ENCODE measurements at places on chromosomes 6 and 20. TPM values are rescaled to one million over a fixed set of nuclear protein-coding genes. Genes with fewer than 3 reads are reported as not detected.

- no peak for DNase-seq
Measured at GRCh38 chr6:125507987-125508655, 206.4 kb upstream of the HDDC2 start.

DNA sequence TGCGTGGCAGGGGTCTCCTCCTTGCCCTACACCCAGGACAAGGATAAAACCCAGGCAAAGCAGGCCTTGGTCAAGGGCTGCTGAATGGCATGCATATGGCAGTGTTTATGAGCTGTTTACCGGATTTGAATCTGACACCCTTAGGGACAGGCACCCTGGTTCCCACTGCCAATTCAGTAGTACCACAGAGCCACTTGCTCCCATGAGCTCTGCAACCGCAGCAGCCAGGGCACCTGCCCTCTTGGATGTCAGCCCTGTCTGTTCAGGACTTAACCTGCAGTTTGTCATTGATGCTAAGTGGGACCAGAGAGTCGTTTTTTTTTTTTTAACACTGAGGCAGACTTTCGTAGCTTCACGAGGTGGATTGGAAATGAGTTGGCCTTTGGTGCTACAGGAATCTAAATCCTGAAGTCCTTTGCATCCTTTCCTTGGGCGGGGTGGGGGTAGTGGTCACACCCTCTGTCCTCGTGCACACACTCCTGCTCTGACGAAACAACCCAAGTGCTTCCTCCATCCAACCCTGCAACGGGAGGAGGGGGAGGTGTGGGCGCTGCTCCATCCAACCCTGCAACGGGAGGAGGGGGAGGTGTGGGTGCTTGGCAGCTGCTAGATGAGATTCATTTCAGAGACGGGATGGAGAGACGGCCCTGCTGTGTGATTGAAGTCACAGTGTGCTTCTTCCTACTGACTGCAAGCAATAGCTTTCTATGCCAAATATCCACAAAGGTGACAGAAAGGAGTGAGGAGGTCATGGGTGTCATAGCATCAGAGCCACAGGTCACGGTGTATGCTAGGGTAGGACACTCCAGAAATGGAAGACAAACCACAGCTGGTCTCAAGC, 166.5 kb downstream of the SMOC2 start:
- no peak for DNase-seq

- peak; percentile 77 for DNase-seq
Measured at GRCh38 chr6:129593233-129593564, 116.8 kb downstream of the ARHGAP18 start.

DNA sequence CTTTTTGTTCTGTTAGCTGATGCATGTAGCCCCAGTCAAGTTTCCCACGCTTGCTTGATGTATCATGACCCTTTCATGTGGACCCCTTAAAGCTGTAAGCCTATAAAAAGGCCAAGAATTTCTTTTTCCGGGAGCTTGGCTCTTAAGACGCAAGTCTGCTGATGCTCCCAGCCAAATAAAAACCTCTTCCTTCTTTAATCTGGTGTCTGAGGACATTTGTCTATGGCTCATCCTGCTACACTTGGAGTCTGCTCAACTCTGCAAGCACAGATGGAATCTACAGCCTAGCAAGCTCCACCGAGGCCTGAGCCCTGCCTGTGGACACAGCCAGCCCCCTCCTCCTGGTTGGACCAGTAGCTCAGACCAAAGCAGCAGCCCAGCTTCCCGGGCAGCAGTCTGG, 3.4 kb downstream of the CST2 start:
- DNase-seq, result no peak

Gene DLL1
- total RNA-seq, result under 0.01 TPM

DNA sequence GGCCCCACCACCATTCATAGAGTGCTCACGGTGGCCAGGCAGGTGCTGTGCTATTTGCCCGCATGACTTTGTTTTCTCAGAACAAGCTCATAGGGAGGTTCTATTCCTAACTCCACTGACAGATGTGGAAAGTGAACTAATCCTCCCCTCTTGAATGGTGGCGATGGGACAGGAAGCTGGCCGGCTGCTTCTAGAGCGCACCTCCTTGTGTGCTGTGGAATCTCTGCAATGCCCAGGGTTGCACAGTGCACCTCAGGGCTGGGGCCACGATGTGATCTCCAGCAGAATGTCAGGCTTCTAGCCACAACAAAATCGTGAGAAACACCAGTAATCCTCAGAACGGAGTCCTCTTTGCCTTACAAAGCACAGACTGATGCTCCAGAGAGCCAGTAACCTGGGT, 53.8 kb upstream of the SLC22A23 start:
- DNase-seq, result no peak

- DNase-seq, result no peak
Measured at GRCh38 chr20:49814057-49814694, 1.5 kb downstream of the SLC9A8 start.

DNA sequence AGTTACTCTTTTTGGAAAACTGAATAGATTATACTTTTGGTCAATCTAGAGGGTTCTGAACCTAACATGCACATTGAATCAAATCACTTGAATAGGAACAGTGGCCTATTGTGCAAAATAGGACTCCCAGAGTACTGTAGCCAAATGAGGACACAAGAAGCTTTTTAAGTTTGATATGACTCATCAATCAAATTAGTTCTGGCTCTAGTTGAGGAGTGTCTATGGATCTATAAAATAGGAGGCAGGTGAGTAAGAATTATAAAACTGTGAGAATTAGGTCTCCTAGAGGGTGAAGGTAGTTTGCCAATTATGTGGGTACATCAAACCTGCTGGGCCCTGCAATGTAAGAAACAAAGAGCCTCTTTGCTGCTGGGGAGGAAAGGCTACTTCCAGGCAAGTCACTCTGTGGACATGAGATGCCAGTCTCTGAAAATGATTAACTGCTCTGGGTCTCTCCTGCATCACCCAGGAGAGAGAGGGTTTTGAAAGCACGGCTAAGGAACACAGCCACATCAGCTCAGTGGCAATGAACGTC, 112.3 kb downstream of the RCAN2 start:
- DNase-seq, result no peak

DNA sequence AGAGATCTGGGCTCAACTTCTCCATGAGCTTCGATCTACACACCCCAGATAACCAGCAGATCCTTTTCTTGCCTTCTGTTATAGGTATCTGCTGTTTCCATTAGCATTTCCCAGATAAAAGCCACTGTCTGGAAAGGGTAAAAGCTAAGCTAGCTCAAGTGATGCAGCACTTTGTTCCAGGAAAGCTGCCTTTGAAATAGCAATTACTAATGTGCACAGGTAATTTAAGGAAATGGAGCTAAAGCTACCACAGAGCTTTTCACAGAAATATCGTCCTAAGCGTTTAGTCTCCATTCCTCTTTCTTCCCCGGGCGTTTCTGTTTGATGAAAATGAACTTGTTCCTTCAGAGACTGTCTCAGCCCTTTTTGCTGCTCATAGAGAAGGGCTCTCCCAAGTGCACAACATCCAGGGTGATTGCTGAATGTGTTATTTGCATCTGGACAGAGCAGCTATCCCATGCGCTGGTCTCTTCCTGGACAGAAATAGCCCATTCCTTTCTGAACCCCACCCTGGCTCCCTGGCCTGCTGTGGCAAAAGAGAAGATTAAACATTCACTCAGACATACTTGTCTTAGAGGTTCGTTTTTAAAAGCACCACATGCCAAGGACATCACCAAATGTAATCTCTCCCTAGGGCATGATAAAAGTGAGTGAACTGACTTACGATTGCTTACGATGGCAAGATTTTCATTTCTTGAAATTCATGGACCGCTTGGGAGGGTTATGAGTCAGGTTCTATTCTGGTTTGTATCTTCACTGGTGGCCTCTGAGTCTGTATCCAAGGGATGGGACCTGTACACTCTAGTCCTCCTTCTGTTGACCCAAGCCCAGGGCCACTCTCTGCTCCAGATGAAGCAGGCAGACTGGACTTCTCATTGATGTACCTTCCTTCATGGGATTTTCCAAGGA, 429.1 kb upstream of the CDH4 start:
- DNase-seq, result no peak

GRCh38 chr6:169589293-169589692, 112.5 kb downstream of the WDR27 start:
- no peak for DNase-seq

Gene BPIFA3
- total RNA-seq, result not detected

Gene TFAP2A
- total RNA-seq, result 0.72 TPM

- peak; percentile 90 for DNase-seq
Measured at GRCh38 chr6:38346291-38347079, 293.2 kb downstream of the BTBD9 start.
